ENCODE measurements at places on chromosomes 4 and X.

- no peak for DNase-seq
These were observed 2.1 kb downstream of the TET2 start for GRCh38 chr4:105148776-105149175.

DNA sequence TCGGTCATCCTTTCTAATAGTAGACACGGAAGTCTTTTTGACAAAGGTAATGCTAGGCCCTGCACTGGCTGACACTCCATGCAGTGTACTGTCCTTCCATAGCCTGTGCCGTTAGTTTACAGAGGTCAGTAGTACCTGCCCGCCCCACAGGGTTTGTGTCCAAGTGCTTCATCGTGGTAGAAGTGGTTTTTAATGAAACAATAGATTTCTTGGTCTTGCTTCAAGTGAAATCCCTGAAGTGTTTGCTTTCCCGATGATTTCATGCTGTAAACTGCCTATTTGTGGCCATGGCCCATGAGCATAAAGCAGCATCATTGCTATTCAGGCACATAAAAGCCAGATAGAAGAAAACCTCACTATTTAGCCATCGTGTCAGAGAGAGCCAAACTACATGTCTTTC, 139.3 kb downstream of the GPR143 start:
- no peak for DNase-seq

DNA sequence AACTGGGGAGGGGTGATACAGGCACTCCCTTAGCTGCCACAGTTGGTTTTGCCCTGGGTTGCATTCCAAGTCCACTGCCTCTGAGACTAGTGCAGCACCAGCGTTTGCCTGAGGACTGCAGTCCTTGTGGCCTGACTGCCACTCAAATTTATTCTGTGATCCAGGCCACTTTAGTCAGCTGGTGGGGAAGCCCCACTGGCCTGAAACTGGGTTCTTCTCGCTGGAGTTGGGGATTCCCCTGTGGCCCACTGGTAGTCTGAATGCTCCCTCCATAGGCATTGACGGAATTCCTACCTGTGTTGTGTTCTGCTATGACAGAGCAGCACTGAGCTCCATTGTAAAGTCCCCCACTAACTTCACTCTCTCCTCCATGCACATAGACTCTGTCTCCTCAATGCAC, 63.8 kb downstream of the PTPN13 start:
- DNase-seq = no peak

- DNase-seq = no peak
These were observed 1.2 kb upstream of the TMEM144 start for GRCh38 chr4:158208963-158209640.

- no peak for DNase-seq
These were observed 98.0 kb downstream of the ATP11C start for GRCh38 chrX:139834879-139835278.

DNA sequence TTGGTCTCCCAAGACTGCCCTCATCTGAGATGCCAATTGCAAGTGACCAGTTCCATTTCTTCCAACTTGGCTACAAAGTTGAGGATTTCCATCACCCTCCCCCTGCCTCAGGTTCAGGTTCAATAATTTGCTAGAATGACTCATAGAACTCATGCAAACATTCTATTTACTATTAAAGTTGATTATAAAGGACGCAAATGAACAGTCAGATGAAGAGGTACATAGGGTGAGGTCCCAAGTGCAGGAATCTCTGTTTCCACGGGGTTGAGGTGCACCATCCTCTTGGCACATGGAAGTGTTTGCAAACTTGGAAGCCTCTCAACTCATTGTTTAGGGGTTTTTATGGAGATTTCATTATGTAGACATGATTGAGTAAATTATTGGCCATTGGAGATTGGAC, 41.0 kb downstream of the FGFBP1 start:
- no peak for DNase-seq

- no peak for DNase-seq
These were observed 115.5 kb upstream of the ACSL4 start for GRCh38 chrX:109848461-109849050.

DNA sequence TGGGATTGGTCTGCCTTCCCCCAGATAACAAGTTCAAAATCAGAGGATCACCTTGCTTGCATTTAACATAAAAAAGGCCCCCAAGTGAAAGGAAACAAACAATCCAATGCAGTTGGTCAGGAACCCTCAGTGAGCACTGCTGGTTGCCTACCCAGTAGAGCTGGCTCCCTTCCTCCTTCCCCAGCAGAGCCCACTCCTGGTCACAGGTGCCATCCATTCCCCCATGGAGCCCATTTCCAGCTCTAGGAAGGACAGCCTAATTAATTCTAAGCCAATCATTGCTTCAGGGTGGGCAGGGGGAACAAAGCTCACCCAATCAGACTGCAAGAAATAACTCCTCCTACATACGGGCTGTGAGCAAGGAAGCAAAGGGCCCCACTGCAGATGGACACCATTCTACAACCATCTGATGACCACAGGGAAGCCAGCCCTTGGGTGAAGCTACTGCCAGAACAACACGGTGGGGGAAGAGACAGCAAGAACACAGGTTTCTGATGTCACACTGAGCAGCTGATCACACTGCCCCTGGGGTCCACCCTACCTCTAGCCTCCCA, 86.5 kb downstream of the SH3KBP1 start:
- no peak for DNase-seq

- DNase-seq = no peak
These were observed 34.6 kb upstream of the PLK4 start for GRCh38 chr4:127846061-127846460.

DNA sequence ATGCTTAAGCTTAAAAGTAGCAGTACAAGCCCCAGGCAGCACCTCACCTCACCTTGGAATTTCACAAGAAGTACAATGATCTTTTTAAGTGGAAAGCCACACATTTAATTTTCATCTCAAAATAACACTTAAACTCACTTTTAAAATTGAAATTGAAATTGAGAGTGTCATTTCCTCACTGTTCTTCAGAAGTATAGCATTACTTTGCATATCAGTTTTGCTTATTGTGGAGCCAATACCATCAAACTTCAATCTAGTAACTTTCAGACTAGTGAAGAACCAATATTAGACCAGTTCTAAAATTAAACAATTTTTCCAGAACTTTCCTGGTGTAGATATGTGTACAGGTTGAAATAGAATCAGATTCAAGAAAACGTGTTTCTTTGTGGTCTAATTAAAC, 242.4 kb downstream of the NDST4 start:
- no peak for DNase-seq

DNA sequence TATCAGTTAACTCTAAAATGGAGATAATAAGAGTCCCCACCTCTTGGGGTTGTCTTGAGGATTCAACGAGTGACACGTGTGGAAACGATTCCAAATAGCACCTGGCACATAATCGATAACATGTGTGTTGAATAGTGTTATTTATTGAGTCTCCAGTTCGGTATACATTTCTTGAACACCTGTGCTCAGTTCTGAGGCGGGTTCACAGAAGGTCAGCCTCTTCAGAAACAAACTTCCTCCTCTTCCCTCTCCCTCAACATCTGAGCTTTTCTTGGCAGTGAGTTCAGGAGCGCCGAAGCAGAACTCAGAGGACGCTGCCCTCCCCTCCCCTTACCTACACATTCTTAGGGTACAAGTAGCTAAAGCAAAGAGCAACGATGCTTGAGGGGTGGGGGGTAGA, 934 bp downstream of the PDHA1 start:
- no peak for DNase-seq

GRCh38 chrX:153646620-153647373, at the start of gene DUSP9:
DUSP9 (plus strand) TSS chrX:153647203; CDS start chrX:153647954, 751 bp downstream.
- no peak for DNase-seq

GRCh38 chr4:80079255-80079923, 6.4 kb upstream of the ANTXR2 start:
- DNase-seq = no peak

- no peak for DNase-seq
These were observed 105.7 kb downstream of the CEP44 start for GRCh38 chr4:174389439-174389838.

DNA sequence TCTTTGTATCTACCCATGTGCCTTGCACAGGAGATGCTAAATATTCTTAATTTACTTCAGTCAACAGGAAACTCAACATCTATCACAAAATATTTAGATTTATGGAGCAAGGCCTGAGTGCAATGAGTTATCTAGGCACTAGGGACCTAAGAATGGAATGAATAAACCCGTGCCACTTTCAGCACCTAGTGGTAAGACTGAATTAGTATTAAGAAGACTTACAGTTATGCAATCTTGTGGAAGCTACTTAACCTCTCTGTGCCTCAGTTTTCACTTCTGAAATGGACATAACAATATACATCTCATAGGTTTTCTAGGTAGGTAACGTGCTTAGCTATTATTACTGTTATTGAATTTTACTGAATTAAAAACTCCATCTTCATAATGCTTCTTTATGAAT, 144.6 kb upstream of the MAP3K15 start:
- DNase-seq = no peak

DNA sequence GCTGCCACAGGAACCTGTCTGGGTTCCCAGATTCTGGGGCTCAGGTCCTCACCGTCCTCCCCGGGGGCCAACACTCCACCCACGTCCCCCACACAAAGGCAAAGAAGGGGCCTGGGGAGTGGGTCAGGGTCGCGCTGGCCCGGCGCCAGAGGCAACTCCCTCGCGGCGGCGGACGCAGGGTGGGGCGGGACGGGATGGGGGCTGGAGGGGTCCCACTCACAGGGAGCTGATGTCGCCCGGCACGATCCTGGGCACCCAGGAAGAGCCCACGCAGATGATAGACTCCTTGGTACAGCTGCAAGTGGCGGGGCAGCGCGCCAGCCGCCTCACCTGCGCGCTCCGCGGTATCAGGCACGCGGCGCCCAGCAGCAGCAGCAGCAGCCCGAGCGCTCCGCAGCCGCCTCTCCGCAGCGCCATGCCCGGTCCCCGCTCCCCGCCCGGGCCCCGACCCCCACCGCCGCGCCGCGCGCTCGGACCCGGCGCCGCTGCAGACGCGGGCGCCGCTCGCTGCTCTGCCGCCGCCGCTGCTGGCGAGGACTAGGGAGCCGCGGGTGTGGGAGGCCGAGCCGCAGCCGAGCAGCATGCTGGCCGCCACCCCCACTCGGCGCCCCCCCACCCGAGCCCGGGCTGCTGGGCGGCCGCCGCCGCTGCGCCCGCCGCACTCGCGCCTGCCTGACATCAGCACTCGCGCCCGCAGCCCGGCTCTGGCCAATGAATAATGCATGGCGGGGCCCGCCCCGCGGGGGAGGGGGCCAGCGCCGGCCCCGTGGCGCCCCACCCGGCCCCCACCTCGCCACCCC, at the start of gene LGI2:
TSS of gene LGI2 (minus strand) at position 670 of the 800 bp plus-strand sequence. CDS start at position 417, 253 bp downstream.
- DNase-seq = no peak

DNA sequence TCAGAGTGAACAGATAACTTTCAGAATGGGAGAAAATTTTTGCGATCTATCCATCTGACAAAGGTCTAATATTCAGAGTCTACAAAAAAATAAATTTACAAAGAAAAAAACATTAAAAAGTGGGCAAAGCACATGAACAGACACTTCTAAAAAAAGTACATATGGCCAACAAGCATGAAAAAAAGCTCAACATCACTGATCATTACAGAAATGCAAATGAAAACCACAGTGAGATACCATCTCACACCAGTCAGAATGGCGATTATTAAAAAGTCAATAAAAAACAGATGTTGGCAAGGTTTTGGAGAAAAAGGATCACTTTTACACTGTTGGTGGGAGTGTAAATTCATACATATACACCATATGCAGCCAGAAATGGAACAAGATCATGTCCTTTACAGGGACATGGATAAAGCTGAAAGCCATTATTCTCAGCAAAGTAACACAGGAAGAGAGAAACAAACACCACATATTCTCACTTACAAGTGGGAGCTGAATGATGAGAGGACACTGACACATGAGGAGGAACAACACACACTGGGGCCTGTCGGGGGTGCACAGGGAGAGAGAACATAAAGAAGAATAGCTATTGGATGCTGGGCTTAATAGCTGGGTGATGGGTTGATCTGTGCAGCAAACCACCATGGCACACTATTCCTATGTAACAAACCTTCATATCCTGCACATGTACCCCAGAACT, 41.6 kb upstream of the ITM2A start:
- DNase-seq = no peak

- DNase-seq = no peak
These were observed 407.1 kb downstream of the IL15 start for GRCh38 chr4:142043509-142043908.

- no peak for DNase-seq
These were observed 109.2 kb upstream of the OTUD4 start for GRCh38 chr4:145289403-145290076.

- no peak for DNase-seq
These were observed 35.3 kb upstream of the ACSL1 start for GRCh38 chr4:184861047-184861446.

DNA sequence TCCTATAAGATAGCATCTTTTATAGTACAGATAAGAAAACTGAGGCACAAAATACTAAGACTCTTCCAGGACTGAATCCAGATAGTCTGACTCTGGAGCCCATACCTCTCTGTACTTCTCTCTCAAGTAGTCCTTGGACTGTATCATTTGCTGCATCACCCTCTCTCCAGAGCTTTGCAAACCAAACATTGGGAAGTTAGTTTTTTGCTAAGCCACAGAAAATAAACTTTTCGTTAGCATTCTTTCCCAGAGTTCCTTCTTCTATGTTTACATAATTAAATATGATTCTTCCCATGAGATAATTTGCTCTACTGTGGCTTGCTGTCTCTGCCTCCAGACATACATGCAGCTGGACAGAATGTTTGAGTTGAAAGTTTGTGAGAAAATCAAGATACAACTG, 22.0 kb downstream of the PPEF2 start:
- DNase-seq = no peak

DNA sequence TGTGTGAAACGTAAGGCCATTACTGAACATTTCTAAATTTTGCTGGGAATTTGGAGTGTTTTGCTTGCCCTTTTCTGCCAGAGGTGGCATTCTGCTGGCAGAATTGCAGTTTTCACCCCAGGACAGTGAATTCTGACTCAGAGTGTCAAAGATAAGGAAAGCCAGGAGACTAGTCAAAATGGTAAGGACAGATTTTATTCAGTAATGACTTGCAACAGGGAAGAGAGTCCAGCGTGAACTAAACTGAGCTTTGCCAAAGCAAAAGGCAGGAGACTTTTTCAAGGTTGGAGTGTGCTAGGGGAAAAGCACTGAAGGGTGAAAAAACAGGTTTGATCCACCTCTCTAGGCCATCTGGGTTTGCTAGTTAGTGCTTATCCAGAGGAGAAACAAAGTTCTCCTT, 19.4 kb downstream of the MRFAP1 start:
- DNase-seq = no peak

DNA sequence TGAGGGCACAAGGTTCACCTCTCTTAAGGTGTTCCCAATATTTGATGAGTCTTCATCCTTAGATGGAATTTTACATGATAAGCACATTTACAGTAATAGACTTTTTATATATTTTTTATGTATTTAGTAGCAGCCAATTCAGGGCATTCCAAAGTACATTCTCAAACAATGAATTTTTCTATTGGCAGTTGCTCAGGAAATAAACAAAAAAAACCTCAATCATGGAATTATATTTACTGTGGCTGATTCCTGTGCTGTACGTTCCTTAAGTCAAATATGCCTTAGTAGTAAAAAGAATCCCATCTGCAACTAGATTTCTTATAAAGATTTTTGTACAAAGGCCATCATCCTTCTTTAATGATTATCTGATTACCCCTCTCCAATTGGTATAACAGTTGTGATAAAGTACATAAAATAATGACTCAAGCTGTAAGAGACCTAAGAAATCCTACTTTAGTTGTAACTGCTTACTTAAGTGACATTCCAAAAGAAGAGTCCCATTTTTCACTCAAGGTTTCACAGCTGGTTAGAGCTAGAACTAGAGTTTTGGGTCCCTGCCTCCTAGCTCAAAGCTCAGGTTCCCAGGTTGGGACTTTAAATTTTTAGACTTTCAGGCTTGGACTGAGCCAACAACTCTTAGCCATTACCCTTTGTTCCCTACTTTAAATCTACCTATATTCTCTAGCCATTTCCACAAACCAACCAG, 152.7 kb downstream of the FHIP1A start:
- no peak for DNase-seq

All from NCI-H446 treated with DMSO at 0.1 percent for 48 hours (cell line).